ENCODE measurements at places on chromosomes 4 and X.

- no peak for DNase-seq
Measured at GRCh38 chrX:56857042-56857441, 128.0 kb downstream of the NBDY start.

GRCh38 chr4:28225689-28226353, 1365.2 kb downstream of the STIM2 start:
- DNase-seq, result no peak

DNA sequence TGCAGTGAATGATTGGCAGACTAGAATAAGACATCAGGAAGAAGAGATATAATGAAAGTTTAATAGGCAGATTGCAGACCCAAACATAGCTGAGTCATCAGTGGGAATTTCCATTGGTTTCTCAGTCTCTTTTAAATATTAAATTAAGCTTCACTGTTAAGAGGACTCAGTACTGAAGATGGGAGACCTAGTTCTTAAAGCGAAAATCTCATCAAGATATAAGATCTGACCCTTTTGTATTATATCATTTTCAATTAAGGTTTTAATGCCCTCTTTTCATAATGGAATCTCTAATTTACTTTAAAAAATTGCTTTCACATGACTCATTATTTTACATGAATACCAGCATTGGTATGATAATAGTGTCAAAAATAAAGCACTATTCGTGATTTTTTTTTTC, 168.9 kb upstream of the ATOH1 start:
- DNase-seq, result no peak

GRCh38 chrX:27597508-27597907, 7.4 kb downstream of the DCAF8L2 start:
- DNase-seq, result no peak

DNA sequence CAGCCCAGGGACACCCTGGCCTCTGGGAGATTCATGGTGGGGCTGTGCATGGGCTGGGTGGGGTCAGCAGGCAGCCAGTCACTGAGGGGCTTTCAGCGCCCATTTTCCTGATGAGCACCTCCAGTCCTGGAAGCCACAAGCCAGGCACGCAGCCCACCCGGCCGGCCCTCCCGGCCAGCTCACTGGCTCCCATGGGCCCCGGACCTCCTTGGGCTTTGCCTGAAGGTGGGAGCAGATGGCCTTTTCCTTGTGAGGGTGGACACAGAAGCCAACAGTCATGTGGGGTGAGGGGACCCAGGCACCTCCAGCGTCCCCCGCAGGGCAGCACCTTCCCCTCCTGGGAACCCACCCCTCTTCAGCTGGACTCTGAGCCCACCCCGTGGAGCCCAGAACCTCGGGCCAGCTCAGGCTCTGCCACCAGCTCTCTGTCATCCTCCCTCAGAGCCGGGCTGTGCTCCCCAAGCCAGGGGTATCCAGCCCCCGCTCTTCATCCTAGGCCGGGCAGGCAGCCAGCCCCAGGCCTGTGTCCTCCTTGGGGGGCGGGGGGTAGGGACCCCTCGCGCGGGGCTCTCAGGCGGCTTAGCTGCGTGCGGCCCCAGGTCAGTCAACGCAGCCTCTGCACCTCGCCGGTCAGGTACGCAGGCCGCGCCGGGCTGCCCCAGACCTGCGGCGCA, 798 bp upstream of the FGFR3 start:
- no peak for DNase-seq

GRCh38 chrX:40736170-40736505, 796 bp upstream of the MED14 start:
- DNase-seq, result no peak

GRCh38 chr4:27087306-27088045, 226.8 kb downstream of the STIM2 start:
- no peak for DNase-seq

DNA sequence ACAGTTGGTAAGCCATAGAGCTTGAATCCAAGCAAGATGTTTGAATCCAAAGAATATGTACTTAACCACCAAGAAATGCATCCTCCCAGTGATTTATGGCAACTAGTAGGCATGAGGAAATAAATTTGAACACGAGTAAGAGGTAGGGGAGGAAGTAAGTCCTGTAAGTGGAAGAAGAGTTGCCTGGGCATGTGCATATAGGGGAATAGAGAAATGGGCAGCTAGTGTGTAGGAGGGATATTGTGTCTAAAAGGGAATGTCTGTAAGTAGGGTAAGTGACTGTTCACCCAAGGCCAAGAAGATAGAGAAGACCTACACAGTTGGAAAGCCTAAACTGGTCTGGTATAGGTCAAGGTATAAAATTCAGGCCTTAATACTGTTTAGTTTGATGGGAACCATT, 4.6 kb downstream of the SH3BGRL start:
- DNase-seq, result no peak

- no peak for DNase-seq
Measured at GRCh38 chrX:108362026-108362425, 76.2 kb downstream of the COL4A6 start.

DNA sequence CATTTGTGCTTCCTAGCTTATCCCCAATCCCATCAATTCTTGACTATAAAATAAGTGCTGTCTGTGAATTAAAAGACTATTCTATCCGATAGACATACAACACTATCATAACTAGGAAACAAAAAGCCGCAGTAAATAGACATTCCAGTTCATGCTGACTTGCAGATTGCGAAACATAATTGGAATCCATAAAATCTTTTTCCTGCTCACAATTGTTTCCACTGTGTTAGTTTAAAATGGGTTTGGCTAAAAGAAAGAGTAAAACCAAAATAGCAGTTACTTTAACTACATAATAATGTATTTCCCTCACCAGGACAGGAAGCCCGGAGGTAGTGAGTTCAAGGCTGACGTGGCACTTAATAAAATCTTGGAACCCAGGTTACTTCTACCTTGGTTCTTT, 17.2 kb downstream of the SMIM31 start:
- no peak for DNase-seq

GRCh38 chr4:6724421-6725111, 8.6 kb downstream of the BLOC1S4 start:
- no peak for DNase-seq

DNA sequence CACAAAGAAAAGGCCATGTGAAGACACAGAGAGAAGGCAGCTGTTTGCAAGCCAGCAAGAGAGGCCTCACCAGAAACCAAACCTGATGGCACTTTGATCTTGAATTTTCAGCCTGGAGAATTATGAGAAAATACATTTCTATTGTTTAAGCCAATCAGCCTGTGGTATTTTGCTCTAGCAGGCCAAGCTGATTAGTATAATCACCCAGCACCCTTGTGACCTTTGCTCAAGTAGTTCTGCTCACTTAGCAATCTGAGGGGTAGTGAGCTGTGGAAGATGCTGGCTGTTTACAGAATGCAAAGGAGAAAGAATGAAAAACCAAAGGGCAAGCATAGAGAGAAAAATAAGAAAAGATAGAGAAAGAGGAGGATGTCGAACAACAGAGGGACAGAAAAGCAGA, 396.4 kb upstream of the BOD1L1 start:
- DNase-seq, result no peak

DNA sequence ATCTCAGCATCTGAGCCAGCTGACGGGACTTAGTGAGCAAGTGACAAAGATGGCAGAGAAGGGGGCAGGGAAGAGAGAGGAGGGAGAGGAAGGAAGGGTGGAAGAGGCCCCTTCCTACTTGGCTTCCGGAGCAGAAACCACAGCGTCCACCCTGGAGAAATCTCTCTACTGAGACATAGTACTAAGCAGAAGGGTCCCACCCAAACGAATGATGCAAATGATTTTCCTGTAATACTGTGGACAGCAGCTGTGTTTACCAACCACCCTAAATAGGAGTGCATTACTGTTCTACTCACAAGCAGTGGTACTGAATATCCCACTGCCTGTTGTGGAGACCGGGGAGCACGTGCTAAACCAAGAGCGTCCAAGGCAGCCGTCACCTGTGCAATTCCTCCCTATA, 29.4 kb downstream of the DTHD1 start:
- DNase-seq, result no peak

DNA sequence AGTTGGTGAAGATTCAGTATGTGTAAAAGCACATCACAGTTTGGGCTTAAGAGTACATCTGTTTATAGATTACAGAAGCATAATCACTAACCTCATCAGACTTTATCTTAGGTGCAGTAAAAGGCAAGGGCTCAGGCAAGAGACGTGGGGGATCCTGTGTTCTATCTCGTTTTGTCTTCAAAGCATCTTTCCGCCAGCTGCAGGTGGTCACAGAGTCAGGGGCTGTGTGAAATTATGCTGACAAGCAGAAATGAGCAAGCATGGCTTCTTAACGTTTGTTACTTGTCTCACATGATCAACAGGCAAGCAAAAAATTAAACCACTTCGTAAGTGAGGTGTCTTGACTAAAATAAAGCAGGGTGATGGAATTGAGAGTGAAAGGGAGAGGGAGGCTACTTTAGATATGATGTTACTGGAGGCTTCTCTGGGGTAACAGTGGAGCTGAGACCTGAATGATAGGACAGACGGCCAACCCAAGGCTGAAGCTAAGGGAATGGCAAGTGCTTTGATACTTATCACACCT, 1.4 kb upstream of the TEC start:
- DNase-seq, result no peak

- DNase-seq, result no peak
Measured at GRCh38 chr4:146285037-146285436, 70.7 kb downstream of the REELD1 start.

DNA sequence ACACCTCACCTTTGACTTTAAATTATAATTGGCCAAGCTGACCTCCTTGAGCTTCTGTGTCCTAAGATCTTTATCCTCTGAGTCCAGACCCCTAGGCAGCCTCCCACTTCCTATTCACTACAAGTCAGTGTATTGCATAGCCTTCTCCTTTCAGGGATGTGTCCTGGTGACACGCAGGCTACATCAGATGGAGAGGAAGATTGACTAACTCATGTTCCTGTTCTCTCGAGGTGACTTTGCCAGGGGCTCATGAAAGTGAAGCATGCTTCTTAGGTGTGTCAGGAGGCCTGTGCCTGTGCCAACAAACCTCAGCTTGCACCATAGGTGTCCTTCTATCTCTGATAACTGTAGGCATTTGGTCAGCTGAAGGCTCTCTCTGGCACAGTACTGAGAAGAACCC, 195.7 kb upstream of the HS3ST1 start:
- DNase-seq, result no peak

DNA sequence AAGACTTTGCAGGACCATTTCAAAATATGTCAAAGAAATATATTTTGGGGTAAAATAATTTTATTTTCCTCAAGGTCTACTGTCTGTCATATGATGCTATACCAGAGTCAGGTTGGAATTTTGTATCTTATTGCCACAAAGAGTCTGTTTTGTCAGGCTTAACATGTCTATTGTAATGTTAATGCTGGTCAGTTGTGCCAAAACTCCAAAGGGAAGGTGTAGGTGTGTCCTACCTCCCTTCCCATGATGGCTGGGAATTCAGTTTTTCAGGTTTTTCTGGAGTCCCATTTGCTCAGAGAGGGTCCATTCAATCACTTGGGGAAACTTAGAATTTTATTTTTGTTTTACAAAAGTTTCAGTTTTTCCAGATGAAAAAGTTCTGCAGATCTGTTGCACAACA, 33.3 kb upstream of the SLC25A4 start:
- no peak for DNase-seq
